ENCODE measurements at places on chromosomes 5 and 9.

DNA sequence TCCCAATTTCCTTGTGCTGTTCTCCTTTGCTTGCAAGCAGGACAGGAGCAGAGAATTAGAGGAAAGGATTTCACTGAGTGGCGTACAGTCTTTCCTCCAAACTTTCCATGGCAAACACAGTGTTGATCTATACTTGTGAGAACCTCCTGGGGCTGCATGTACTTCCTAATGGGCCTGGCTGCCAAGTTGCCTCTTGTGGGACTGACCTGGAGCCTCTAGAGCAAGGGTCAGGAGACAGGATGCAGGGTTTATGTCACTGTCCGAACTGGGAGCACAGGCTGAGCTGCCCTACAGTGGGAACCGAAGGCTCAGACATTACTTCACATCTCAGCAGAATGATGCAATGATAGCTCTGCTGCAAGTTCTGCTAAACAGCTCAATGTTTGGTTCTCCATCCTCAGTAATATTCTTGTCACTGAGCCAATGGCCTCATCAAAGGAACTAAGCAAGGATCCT is 102.3 kb downstream of the ENC1 start:
- DNase-seq, result no peak

DNA sequence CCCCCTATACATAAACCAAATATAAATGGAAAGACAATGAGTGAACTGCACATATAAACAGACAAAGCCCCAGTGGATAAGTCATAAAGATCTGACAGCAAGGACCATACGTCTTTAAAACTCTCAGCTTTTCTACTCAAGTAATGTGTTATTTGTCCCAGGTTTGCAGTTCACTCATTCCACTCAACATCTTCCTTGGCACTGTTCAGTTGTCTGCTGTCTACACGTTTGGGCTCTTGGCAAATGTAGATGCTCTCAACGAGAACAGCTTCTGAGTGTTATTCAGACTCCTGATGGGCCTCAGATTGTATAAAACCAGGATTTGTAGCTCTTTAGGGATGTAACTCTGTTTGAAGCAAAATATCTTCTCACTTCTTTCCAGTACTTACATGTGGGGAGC is 198.2 kb upstream of the SEMA6A start:
- DNase-seq, result no peak

DNA sequence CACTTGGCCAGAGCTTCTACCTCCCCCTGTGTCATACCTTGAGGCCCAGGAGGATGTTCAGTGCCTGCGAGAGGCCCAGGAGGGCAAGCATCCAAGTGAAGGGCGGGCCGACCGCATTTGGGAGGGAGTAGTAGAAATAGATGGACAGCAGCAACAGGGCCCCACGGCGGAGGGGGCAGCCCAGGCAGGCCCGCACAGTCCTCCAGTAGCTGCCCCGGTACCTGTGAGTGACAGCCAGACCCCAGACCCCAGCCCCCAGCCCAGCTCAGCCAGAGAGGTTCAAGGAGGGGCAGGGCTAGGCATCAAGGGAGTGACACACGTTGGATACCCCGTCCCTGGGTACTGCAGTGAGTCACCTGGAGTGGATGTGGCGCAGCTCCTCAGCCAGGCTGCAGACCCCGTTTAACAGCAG is 1.4 kb downstream of the STING1 start:
- peak; percentile 33 for DNase-seq

GRCh38 chr9:68697851-68698250 is 7.2 kb upstream of the PIP5K1B start:
- DNase-seq, result no peak

DNA sequence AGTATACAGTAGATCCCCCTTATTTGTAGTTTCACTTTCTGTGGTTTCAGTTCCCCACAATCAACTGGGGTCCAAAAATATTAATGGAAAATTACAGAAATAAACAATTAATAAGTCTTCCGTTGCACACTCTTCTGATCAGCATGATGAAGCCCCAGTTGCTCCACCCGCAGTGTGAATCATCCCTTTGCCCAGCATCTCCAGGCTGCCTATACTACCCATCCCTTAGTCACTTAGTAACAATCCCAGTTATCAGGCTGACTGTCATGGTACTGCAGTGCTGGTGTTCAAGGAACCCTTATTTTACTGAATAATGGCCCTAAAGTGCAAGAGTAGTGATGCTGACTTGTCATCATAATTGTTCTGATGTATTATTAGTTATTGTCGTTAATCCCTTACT is 28.9 kb downstream of the SHC3 start:
- no peak for DNase-seq

- DNase-seq, result no peak
These were observed 203.2 kb upstream of the IRX1 start for GRCh38 chr5:3392306-3392939.

GRCh38 chr5:137122558-137122957 is 376.6 kb downstream of the SPOCK1 start:
- DNase-seq, result no peak

DNA sequence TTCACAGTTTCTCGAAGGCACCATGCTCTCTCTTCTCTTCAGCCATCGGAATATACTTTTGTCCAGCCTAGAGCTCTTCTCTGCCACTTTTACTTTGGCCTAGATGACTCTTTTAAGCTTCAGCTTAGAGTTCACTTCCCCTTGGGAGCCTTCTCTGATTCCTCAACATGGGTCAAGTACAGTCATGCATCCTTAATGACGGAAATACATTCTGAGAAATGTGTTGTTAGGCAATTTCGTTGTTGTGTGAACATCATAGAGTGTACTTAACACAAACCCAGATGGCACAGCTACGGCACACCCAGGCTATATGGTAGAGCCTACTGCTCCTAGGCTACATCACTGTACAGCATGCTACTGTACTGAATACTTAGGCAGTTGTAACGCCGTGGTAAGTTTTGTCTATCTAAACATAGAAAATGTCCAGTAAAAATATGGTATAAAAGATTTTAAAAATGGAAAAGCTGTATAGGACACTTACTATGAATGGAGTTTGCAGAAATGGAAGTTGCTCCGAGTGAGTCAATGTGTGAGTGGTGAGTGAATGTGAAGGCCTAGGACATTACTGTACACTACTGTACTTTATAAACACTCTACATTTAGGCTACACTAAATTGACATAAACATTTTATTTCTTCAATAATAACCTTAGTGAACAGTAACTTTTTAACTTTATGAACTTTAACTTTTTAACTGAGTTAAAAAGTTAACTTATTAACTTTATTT is 15.1 kb upstream of the TNFSF15 start:
- no peak for DNase-seq

DNA sequence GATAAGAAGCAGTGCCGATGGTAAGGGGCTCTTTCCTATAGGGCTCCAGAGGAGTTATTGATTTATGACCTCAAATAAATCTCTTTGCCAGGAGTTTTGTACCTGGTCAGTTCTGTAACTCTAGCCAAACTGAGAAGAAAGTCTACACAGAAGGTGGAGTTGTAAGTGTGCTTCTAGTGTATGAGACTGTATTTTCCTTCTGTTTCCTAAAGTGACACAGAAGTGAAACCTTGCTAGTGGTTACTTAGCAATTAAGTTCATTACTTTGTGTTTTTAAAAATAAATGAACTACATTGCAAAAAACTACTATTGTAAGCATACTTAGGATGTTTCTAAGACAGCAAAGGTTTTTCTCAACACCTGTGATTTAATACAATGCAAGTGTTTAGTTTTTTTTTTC is 48.7 kb upstream of the ACTBL2 start:
- no peak for DNase-seq

- no peak for DNase-seq
These were observed 106.7 kb upstream of the OSMR start for GRCh38 chr5:38739011-38739704.

DNA sequence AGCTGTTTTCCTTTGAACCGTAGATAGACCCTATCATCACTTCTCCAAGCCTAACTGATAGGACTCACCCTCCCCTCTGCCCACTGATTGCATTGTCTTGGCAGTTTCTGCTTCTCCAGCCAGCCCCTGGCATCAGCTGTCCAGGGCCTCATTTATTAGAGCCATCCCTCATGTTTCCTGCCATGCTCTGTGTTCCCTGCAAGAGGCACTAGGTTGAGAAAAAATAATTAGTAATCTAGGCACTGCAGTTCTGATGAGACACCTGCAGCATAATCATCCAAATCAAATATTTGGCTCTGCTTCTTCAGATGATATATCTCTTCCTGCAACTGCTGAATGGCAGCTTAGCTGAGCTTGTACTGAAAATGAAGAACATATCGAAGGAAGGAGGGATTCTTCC is 303.0 kb upstream of the TLE4 start:
- DNase-seq, result no peak

DNA sequence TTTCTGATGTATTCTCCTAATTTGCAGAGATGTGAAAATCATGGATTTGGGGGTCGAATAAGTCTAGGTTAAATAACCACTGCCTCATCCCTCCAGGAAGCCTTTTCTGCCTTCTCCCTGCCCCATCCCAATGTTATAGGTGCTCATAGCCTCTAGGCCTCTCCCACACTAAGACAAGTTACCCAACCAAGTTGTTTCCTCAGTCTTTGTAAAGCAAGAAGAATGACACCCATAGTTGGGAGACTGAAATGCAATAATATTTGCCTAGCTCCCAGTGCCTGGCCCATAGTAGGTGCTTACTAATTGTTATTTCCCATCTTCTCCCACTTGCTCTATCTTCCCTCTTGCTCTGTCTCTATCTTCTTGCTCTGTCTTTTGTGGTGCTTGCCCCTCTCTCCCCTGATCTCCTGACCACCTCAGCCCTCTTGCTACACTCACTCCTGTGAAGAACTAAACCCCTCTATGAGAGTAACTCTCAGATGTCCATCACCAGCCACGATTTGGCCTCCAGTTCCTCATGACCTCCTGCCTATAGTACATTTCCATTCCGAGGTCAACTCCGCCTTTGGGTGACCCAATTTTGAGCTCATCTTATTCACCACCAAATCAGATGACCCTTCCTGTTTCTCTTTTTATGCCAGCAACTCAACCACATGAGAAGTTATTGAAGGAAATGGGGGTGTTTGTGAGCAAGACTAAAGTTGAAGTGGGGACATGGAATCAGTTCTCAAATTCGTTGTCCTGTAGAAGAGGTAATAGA is 7.0 kb downstream of the AFAP1L1 start:
- no peak for DNase-seq

GRCh38 chr5:68680366-68680765 is 413.4 kb upstream of the SLC30A5 start:
- no peak for DNase-seq

DNA sequence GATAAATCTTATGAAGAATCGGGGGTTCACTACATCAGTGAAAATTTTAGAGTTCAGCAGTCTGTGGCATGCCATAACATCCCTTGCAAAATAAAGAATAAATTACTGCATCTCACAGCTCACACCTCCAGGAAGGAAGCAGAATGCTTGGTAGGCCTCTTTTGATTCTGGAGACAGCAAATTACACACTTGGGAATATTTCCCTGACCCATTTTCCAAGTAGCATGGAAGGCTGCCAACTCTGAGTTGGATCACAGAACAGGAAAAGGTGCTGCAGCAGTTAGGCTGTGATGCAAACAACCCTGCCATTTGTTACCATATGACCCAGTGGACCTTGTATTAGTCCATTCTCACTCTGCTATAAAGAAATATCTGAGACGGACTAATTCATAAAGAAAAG is 293.5 kb downstream of the ASTN2 start:
- no peak for DNase-seq

- DNase-seq, result no peak
These were observed 1719.1 kb downstream of the MAT2B start for GRCh38 chr5:165224366-165225045.

- DNase-seq, result no peak
These were observed 100.2 kb upstream of the GNA14 start for GRCh38 chr9:77748214-77748772.

DNA sequence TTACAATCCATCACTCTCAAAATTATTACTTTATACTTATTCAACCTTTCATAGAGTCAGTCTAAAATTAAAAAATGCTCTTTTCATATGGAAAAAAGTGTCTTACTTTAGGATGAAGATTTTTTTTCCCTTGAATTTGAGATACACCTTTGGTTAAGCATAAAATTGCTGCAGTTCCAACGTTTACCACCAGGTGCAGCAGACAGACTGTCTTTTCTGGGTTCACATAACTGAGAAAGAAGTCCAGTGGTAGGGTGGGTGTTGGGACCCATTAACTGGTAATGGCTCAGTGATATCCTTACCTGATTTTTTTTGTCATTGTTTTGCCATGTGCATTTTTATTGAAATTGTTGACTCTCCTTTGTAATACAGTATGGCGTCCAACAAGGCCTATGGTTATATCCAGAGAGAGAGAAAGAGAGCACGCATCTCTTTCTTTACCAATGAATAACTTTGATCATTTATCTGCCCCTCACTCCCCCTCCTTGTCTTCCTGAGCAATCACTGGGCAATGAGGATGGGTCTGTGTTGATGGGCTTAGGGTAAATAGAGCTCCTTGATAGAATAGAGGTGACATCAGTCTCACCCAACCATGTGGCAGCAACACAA is 98.4 kb downstream of the FBXL7 start:
- DNase-seq, result no peak

GRCh38 chr9:116891424-116891823 is 204.3 kb downstream of the TRIM32 start:
- DNase-seq, result no peak

GRCh38 chr5:172901012-172901780 is 58.0 kb upstream of the RPL26L1 start:
- no peak for DNase-seq

DNA sequence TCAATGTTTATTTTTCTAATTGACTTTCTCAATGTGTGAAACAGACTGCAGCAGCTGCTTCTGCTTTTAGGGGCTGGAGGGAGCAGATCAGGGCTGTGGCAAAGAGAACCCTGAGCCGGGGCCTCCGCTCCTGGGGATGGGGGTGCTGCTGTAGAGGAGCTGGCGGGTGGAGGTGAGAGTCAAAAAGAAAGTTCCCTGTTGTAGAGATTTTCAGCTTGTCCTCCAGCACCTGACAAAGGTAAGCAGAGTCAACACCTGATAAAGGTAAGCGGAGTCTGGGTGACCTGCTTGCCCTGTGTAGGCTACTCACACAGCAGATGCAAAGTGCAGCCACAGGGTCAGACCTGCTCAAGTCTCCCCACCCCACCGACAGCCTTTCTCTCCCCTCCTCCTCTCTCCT is 252.4 kb upstream of the IRX1 start:
- no peak for DNase-seq

DNA sequence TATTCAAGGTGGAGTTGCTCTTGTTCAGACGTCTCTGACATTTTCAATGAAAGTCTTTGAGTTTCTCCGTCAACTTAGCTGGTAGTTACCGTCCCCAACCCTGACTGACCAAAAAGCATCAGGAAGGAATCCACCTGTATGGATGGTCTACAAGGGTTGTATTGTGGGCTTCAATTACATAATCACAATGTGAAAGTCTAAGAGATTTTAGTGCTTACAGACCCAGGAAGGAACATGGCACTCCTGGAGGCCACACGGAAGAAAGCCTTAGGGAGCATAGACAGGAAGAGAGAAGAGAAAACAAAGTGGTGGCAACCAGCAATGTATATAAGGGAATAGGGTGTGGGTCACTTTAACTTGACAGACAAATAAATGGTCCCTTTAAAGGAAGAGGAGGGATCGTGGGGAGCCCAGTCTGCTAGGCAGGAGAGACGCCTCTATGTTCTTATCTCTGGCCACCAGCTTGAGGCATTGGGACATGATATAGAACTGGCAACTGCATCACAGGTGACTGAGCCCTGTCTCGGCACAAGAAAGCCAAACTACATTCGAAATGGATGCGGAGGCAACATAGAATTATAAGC is 80.4 kb downstream of the ALDH7A1 start:
- no peak for DNase-seq

- DNase-seq, result no peak
These were observed 274.2 kb upstream of the CCNH start for GRCh38 chr5:87686975-87687374.

All from stimulated activated CD4-positive, alpha-beta T cell treated with anti-CD3 and anti-CD28 coated beads, Interleukin-12 subunit alpha, Interleukin-12 subunit beta, amount 100 ng/mL, for 4 hours (primary cell).